Fibroblast of the aortic adventitia (primary cell): ENCODE measurements at places on chromosomes 5 and 9.

DNA sequence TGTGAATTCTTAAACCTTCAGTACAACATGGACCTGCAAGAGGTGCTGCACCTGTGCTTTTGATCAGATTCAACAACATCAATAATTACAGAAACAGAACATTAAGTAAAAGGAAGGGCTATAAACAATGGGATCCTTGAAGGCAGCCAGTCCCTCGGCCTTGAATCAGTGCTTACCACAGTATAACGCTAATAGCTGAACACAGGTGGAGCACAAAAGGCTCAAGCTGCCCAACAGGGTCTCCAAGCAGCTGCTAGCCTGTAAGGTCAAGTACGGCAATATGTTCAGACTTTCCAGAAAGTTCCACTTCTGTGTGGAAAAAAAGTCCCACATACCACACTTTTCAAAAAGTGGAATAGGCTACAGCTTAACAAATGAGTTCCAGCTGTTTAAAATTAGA lies 61.9 kb upstream of the ITGA1 start:
- no peak for DNase-seq

GRCh38 chr9:95107001-95107749 lies 210.3 kb downstream of the FANCC start:
- peak; percentile 77 for DNase-seq

DNA sequence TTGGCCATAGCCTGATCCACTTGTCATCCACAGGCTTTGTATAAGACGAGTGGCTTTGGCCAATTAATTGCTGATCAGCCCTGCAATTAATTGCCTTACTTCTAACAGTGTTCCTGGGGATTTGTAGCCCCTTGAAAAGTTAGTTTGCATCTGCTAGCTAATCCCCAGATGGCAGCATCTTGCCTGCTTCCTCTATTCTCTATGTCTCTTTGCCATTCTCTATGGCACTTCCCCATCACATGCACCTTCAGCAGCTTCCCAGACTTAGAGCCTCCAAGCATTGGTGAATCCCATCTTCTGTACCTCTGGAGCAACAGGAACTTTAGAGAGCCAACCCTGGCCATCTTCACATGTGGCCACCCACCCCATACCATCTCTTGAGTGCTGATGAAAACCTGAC lies 197.0 kb upstream of the DMAC1 start:
- no peak for DNase-seq

DNA sequence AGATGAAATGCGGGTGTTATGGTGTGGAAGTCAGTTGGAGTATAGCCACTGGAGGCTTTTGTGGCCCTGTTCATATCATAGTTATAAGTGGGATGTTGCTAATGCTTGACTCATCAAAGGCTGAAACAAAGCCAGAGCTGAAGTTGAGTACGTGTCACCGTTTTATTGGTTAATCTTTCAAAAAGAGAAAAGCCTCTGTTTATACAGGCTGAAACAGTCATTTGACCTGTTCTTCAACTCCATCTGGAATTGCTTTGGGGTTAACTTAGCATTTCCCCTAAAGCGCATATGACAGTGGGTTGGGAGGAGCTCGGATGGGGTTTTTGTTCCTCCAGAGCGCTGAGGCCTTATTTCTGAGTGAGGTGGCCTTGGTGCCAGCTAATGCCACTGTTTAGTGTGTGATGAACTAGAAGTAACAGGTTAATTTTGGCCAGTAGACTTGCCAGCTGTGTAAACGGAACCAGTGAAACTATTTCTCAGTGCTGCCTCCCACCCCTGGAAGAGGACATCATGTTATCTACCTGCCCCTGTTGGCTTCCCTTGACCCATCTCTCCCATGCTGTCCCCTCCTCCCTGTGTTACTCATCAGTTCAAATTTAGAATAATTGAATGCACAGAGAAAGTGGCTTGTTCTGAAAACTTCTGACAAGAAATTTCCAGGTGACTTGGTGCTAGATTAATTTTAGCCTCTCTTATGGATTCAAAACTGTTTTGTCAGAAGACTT lies 34.2 kb downstream of the MTAP start:
- peak; percentile 99 for DNase-seq

- peak; percentile 73 for DNase-seq
Observed at GRCh38 chr5:139787568-139788293, 7.9 kb upstream of the PSD2 start.

DNA sequence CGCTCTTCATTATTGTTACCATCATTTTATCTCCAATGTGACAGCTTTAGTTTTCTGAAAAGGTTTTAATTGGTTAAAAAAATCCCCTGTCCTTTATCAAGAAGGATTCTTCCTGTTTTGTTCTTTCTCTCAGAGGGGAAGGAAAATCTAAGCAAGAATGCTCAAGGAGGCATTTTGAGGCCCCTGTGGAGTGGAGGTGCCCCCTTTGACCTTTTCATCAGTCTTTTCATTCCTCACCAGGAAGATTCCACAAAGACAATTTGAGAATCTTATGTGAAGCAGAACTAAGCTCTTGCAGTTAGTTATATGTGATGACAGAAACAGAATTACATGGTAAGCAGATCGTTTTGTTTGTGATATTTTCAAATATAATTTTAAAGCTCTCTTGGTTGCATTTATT lies 489.6 kb downstream of the MAN2A1 start:
- DNase-seq: no peak

DNA sequence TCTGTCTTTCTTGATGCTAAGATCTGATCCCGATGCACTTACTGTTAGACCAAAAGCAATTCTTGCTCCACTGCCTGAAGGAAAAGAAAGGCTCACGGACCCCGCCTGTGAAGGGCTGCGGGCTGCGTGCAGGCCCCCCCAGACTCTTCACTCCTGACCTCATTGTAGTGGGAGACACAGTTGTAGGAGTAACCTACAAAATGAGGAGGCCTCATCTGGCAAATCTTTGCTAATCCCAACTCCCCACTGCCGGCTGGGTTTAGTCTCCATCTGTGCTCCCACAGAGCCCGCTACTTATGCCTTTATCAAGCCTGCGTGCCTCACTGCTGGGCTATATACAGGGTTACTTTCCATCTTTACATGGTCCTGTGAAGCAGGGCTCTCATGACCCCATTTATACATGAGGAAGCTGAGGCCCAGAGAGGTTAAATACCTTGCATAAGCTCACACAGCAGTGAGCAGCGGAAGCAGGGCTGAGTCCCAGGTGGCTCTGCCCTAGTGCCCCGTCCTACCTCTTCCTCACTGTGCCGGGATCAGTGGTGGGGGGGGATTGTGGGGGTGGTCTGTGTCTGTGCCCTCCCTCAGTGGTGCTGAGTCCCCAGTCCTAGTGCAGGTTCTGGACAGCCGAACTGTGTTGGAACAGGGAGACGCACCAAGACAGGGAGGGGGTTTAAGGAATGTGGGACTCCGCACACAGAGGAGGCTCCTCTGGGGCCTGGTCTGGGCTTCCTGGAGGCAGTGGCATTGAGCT lies 43.9 kb upstream of the RNF130 start:
- no peak for DNase-seq

DNA sequence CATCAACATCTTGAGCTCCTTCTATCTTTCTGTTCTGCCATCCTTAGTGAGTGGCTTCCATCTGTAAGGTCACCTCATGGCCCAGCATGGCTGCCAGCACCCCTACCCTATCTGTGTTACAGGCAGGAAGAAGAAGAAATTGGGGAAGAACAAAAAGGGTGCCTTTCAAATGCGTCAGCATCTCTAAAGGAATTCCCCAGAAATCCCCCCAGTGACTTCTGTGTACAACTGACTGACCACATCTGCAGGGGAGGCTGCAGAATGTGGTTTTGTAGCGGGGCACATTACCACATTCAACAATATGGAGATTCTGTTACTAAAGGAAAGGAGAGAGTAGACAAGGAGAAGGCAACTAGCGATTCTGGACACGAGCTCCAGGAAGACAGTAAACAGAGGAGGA lies 40.1 kb downstream of the ALG2 start:
- peak; percentile 6 for DNase-seq

- DNase-seq: no peak
Observed at GRCh38 chr9:95125652-95126051, 191.9 kb downstream of the FANCC start.
